Vagina (tissue), 2 donors: ENCODE measurements at places on chromosomes 1 and 21.

DNA sequence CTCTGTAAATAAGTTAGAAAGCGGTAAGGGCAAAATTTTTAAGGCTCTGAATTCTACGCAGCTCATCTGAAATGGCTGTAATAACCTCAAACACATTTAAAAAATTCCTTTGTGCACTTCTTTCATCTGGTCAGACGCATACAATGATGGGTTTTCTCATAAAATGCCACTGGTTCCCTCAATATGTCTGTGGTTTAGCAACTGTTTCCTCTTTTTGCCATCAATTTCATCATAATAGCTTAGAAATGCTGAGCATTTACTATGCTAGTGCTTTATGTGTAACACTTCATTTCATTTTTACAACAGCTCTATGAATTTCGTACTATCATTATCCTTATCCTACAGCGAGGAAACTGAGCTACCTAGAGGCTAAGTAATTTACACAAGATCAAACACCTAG lies 35.3 kb upstream of the DMRTA2 start:
- no peak for DNase-seq

DNA sequence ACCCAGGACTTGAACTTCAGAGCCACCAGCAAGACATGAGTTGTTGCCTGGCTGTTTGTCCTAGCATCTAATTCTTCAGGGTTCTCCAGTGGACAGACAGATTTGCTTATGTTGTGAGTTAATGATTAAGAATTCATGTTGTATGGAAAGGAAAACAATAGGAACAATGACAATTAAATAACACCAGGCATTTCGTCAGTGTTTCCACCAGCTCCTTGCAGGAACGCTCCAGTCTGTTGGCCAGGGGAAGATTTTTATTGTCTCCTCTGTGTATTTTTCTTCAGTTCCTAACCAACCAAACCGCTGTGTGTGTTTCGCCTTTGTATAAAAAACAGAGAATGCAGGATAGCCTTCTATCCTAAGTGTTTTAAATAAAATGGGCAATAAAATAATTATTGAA lies 64.4 kb upstream of the PTGFR start:
- DNase-seq: no peak

GRCh38 chr1:151282883-151283725 lies 1.0 kb downstream of the ZNF687 start:
- no peak for DNase-seq

DNA sequence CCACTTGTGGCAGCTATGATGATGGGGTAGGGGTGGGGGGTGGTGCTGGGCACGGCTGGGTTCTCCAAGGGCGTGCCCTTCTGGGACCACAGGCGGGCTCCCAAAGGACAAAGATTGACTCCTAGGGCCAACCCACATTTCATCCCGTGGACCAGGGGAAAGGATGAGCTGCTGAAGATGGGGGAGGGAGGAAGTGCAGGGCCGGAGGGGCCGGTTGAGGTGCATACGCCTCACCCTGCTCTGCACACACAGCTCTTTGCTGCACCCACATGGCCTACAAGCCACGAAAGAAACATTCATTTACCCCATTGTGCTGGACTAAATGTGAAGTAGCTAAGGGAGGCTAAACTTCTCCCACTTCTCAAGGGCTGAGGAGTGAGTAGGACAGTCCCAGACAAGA lies 34.2 kb upstream of the GNPAT start:
- DNase-seq: no peak

DNA sequence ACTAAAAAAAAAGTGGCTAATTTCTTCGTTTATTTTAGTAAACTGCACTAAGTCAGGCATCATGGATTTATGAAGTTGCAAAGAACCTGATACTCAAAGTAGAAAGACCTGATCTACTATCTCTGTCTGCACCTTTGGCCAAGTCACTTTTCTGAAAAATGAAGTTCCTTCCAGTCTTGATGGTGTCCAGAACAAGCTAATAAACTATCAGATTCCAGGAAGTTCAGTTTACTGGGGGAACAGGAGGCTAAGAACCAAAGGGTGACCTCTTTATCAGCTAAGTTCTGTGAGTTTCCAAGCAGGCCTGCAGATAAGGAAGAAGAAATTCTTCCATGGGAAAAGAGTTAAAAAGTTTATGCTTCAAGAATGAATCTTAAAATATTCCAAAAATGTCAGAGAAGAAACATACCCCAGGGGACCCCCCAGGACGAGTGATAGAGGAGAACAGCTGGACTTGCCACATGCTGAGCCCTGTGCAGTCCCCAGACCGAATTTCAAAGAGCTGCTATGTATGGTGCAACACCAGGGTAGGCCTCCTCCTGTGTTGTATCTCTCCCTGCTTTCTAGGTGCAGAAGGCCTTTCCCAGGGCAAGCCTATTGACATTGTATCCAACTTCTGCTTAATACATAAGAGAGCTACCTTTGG lies 72.8 kb upstream of the FGGY start:
- no peak for DNase-seq

GRCh38 chr1:180586671-180587155 lies 27.9 kb downstream of the OVAAL start:
- no peak for DNase-seq
